Naive thymus-derived CD8-positive, alpha-beta T cell (primary cell): ENCODE measurements at places on chromosomes 5 and 9. TPM values are rescaled to one million over a fixed set of nuclear protein-coding genes. Genes with fewer than 3 reads are reported as not detected.

The TAF11L2 gene
- not detected for total RNA-seq

The COL27A1 gene
- total RNA-seq = 1.7 TPM

The OMD gene
- total RNA-seq = not detected

The MEGF10 gene
- 0.22 TPM for total RNA-seq

The ZBED3 gene
- total RNA-seq = 10.5 TPM

The SPATA31C1 gene
- not detected for total RNA-seq

The C1QTNF2 gene
- total RNA-seq = not detected

The OLFML2A gene
- total RNA-seq = not detected

The NR5A1 gene
- not detected for total RNA-seq

The PCDHGA12 gene
- not detected for total RNA-seq

The CHMP5 gene
- 30.4 TPM for total RNA-seq

The SLC4A9 gene
- total RNA-seq = not detected

The GARNL3 gene
- total RNA-seq = 1.9 TPM

The CATSPER3 gene
- 0.78 TPM for total RNA-seq

The DEPDC1B gene
- not detected for total RNA-seq

The CNTFR gene
- total RNA-seq = not detected

The TTC39B gene
- 44.8 TPM for total RNA-seq

The FOXD4L3 gene
- total RNA-seq = 0.29 TPM

The SLC45A2 gene
- not detected for total RNA-seq

The GRIN3A gene
- not detected for total RNA-seq

The PPP3R2 gene
- not detected for total RNA-seq

The IL9 gene
- not detected for total RNA-seq

The MYMK gene
- total RNA-seq = not detected

The FIBCD1 gene
- not detected for total RNA-seq

The PTPN3 gene
- total RNA-seq = not detected

The SLC25A2 gene
- total RNA-seq = 2.5 TPM

The SOX30 gene
- 0.14 TPM for total RNA-seq

The RORB gene
- not detected for total RNA-seq

The KIF24 gene
- 0.19 TPM for total RNA-seq

The CFAP77 gene
- total RNA-seq = not detected

The GHR gene
- total RNA-seq = not detected

The GRHPR gene
- 55.0 TPM for total RNA-seq

The IRGM gene
- total RNA-seq = 2.2 TPM

The CKMT2 gene
- total RNA-seq = 0.78 TPM

The LHX6 gene
- not detected for total RNA-seq

The KIF2A gene
- 178 TPM for total RNA-seq

The ASPN gene
- total RNA-seq = not detected

The GARIN3 gene
- not detected for total RNA-seq

The ARL14EPL gene
- total RNA-seq = not detected

The LCN2 gene
- not detected for total RNA-seq

The SLC36A2 gene
- not detected for total RNA-seq

The C5orf46 gene
- total RNA-seq = not detected

The SHISAL2B gene
- total RNA-seq = not detected

The PNPLA7 gene
- total RNA-seq = 15.7 TPM

The PCDHA9 gene
- not detected for total RNA-seq

The ROR2 gene
- total RNA-seq = not detected

The GCNT4 gene
- total RNA-seq = 22.5 TPM
